ENCODE measurements at places on chromosomes 11 and 22.

DNA sequence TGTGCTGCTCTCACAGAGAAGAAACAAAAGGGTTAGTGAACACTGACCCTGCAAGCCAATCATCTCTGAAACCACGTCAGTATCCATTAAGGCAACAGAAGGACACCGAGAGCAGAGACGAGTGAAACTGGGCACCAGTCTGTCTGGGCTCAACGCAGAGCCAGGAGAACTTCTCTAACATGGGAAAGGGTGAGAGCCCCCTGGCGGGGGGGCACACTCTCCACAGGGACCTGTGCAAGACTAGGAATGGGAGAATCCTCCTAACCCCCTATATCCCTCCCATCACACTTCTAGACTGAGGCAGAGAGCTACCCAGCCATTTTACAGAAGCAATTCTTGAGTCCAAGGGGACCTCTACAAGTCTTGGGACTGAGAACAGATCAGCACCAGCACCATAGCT, 285.8 kb downstream of the SOX6 start:
- no peak for DNase-seq

DNA sequence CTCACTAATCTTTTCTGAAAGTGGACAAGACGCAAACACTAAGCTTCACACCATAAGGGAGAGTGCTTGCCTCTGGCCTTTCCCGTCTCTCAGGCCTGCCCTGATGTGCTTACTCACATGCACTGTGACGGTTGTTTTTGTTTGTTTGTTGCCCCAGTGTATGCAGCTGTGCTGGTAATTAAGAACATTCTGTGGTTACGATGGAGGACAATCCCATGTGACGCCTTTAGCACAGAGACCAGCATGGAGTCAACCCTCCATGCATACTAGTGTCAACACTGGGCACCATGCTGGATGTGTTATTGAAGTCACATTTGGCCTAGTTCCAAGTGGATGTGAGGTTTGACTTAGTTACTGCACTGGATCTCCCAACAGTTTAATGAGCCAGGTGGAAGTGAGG, 27.8 kb upstream of the CDON start:
- no peak for DNase-seq

- no peak for DNase-seq
Measured at GRCh38 chr11:108870373-108871020, 205.6 kb downstream of the DDX10 start.

- DNase-seq = no peak
Measured at GRCh38 chr11:101049813-101050212, 79.8 kb downstream of the PGR start.

DNA sequence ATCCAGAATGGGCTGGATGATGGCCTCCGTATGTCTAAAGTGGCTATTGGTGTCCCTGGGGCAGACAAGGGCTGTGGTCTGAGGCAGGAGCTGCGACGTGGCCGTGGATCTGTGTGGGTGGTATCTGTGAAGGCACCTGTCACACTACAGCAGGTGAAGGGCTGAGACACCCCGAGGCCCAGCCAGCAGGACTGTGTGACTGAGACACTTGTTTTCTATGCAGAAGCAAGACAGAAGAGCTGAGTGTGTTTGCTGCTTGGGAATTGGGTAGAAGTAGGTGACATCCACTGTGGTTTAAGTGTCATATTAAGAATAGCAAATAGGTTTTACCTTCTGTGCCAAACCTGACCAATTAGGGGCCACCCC, 35.0 kb downstream of the AMPD3 start:
- no peak for DNase-seq

GRCh38 chr22:31614781-31615490, 47.1 kb downstream of the PISD start:
- DNase-seq = no peak

DNA sequence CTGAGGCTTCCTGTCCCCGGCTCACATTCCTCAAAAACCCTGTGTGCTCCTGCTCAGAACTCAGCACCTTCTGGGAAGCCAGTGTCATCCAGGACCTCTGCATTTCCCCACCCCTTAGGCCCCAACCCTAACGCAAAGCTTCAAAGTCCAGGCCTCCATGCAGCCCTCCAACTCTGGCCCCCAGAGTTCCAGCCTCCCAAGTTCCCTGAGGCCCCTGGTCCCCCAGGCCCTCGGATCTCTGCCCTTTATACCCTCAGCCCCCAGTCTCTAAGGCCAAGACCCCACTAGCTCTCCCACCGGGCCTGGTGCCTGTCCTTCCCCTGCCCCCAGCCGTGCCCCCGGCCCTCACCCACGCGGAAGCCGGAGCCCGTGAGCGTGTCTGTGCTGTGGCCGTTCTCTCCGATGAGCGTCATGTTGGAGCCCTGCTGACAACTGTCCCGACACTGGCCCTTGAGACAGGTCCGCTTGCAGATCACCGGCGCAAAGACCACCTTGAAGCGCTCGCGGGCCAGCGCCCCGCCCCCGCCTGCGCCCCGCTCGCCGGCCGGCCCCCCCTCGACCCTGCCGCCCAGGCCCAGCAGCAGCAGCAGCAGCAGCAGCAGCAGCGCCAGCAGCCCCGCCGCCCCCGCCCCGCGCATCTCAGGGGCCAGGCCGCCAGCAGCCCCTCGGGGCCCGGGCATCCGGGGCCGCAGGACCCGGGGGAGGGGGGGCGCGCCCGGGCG, 718 bp downstream of the LTBP3 start:
- DNase-seq = no peak

GRCh38 chr11:131370901-131371790, 731 bp downstream of the NTM start:
- no peak for DNase-seq

- DNase-seq = no peak
Measured at GRCh38 chr11:4960877-4961276, 5.4 kb upstream of the OR51A2 start.

- DNase-seq = no peak
Measured at GRCh38 chr22:27240298-27241075, 561.1 kb downstream of the MN1 start.

DNA sequence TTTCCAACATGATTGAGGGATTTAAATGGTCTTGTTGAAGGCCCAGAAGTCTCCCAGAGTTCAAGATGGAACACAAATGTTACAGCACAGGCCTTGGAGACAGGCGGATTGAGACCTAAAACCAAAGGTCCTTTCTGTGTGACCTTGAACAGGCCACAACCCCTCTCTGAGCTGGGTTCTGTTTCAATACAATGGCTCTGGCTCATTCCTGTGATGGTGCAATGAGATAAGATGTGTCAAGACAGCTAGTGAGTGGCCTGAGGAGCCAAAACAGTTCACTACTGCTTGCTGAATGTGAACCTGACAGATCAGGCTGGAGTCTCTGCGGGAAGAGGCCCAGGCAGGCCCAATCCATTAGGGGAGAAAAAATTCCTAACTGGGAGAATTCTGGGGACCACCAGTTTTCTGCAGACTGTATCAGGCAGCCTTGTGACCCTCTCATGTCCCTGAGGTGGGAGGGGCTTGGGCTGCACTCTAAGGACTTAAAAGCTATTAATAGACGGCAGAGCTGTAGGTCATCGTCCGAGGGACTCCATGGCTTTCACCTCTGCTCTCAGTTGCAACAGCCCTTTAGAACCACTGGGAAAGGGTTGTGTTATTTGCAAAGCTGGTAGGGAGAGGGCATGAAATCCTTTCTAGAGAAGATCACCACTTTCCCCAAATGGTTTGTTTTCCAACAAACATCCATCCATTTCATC, 126.1 kb upstream of the TEAD1 start:
- no peak for DNase-seq

DNA sequence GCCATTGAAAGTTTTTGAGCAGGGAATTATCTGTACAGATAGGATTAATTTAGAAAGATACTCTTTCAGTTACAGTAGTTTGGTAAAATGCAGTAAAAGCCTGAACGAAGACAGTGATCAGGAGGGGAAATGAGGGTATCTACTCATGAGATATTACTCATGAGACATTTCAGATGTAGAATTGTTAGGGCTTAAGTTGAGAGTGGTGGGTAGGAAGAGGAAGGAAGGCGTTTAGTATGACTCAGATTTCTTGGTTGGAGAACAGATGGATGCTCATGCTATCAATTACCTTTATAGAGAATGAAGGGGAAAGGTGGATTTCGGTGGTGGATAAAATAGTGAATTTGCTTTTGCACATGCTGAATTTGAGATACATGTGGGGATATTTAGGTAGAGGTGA, 15.8 kb downstream of the CCDC81 start:
- DNase-seq = no peak

DNA sequence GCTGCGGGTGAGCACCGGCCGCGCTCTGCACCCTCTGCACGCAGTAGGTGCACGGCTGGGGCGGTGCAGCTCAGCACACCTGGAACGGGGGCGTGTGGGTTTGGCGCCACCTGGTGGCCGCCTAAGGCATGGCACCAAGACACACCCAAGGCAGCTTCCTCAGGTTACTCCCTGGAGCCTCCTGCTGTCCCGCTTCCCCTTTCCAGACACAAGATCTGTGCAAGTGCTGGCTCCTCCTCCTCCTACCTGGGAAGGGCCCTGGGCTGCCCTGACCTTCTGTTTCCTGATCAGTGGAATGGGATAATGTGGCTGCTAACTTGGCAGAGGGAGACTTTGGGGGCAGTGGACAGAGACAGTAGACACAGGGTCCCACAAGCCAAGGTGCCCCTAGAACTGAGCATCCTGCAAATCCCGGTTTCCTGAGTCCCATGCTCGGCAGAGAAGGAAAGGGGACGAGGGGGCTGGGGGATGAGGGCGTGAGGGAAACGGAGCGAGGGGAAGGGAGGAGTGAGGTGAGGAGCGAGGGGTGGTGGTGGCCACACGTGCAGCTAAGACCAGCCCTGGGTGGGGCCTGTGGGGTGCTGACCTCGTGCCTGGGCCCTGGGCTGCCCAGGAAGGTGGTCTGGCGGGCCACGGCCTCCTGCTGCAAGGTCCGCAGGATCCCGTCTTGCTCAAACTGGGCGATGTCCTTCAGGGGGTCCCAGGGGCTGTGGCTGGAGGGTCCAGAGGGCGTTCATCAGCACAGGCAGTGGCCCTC, 34.8 kb upstream of the CARS1 start:
- peak; percentile 74 for DNase-seq

- DNase-seq = no peak
Measured at GRCh38 chr11:118998822-118999221, 884 bp downstream of the CENATAC start.

- DNase-seq = no peak
Measured at GRCh38 chr11:115939104-115939730, 435.0 kb upstream of the CADM1 start.

DNA sequence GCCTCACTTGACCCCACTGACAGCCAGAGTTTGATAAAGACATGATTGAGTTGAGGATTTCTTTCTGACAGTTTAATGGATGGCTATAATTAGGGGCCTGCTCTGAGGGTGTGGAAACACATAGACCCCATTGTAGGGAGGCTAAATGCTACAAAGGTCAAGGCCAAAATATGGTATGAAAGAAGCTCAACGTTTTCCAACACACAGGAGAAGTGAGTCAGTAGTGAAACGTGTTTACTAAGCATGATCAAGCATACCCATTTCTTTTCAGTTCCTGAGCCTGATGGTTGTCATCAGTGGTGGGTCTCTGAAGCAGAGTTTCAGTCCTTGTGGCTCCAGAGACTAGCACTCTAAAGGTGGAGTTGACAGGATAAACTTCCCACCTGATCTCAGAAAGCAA, 69.7 kb downstream of the SNX19 start:
- DNase-seq = no peak

- no peak for DNase-seq
Measured at GRCh38 chr11:117026593-117027330, 71.5 kb downstream of the SIK3 start.

- DNase-seq = no peak
Measured at GRCh38 chr22:36554098-36554497, 25.1 kb upstream of the EIF3D start.

- DNase-seq = no peak
Measured at GRCh38 chr22:48416396-48417224, 1411.1 kb downstream of the BRD1 start.

DNA sequence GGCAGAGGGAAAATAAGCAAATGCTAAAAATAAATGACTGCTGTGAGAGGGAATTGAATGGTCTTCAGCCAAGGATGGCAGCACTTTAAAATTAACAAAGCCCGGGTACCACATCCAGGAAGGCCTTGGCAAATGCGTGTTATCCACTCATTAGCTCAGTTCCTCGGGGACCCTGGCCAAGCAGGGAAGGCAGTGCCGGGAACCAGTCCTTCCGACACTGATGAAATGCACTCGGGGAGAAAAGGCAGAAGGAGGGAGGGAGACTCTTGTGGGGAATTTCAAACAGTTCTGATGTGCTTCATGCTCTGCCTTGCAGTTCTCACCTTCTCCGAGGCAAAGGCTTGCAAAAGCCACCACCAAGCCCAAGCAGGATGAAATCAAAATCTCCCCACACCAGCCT, 38.3 kb downstream of the CLPB start:
- no peak for DNase-seq

- no peak for DNase-seq
Measured at GRCh38 chr11:46338988-46339666, 8.1 kb upstream of the DGKZ start.

- DNase-seq = no peak
Measured at GRCh38 chr11:85699957-85700741, 14.2 kb upstream of the CCDC89 start.

- DNase-seq = no peak
Measured at GRCh38 chr11:65554057-65554818, 3.9 kb downstream of the LTBP3 start.

GRCh38 chr22:36228944-36229343, 10.4 kb downstream of the APOL2 start:
- no peak for DNase-seq

DNA sequence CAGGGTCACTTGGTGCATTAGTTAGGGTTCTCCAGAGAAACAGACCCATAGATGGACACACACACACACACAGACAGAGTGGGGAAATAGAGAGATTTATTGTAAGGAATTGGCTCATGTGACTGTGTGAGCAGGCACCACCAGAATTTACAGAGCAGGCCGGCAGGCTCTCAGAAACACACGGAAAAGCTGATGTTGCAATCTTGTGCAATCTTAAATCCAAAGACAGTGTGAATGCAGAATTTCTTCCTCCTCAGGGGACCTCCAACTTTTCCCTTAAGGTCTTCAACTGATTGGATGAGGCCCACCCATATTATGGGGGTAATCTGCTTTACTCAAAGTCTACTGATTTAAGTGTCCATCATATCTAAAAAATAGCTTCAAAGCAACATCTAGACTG, 49.8 kb downstream of the APIP start:
- no peak for DNase-seq
